ENCODE measurements at places on chromosomes 6 and 20.

DNA sequence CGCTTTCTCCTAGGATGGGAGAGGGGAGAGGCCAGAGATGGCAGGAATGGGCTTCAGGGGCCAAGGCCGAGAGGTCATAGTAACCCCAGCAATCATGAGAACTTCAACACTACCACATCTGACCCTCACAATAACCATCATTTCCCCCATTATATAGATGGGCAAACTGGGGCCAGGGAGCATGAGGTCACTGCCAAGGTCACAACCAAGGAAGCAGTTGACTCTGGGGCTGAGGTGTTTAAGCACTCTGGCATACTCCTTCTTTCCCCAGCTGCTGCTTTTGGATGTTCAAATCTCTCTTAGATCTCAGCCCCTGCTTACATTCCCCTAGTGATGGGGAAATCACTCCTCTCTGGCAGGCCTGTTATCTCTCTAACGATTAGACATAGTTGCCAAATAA, 39.6 kb downstream of the CDH22 start:
- DNase-seq: no peak

GRCh38 chr6:104519566-104519965, 340.2 kb downstream of the HACE1 start:
- DNase-seq: no peak

- no peak for DNase-seq
These were observed 13.2 kb upstream of the SERPINB9 start for GRCh38 chr6:2916158-2916925.

GRCh38 chr6:30681766-30682142, 4.7 kb downstream of the PPP1R18 start:
- no peak for DNase-seq

- peak; percentile 84 for DNase-seq
These were observed 56.1 kb upstream of the FOXQ1 start for GRCh38 chr6:1255636-1256365.

DNA sequence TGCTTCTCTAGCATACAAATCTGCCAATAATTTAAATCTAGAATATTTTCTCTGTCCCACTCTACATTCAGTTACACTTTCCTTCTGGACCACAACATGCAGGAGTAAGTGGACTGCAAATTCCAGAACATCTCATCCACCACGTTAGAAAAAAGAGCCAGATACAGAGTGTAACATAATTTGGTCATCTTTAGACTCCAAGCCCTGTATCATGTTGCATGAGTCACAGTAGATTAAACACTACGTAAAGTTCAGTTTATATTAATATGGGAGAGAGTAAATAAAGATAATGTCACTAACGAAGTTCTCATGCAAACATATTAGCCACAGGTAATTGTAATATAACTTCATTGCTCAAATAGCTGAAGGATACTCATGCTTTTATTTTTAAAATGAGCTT, 327.0 kb downstream of the C6orf118 start:
- DNase-seq: no peak

DNA sequence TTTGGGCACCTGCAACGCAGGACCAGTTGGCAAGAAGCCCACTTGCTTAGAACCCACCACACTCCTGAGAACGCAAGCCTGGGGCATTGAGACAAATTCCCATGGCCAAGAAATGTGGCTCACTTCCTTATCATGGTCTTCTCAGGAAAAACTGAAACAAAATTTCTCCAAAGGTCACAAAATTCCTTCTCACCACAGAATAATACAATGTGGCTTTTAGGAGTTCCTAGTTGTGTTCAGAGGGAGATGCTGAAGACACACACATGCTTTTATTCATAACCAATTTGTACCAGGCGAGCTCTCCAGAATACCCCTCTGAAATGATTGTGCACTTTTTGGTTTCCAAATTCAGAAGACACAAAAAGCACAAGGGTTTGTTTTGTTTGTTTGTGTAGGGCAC, 31.6 kb downstream of the ADTRP start:
- DNase-seq: no peak

DNA sequence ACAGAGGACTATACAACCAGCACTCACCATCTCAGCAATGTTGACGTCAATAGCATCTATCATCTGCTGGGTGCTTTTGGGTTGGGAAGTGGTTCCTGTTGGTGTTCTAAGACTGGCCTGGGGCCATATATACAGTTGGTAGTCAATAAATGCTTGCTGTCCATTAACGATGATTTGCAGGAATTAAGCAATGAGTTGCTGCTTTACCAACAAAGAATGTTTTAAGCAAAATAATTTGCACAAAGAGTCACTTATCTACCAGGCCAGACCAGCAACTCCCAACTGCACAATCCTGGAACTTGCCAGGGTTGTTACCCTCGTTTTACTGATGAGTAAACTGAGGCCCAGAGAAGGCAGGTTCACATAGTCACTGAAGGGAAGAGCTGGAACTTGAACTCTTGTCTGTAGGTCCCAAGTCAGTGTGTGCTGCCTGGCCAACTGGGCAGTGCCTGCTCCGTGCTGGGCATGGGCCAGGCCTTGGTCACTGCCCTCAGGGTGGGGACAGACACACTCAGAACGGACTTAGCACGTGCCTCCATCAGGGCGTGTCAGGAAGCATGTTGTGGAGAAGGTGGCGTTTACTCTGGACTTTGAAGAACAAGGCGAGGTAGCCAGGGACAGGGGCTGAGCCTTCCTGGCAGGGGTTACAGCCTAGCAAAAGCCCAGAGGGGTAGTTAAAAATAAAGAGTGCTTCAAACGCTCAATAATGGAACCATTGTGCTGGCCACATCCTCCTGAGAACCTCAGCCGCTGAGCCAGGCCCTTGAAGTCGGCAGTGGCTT, 2.5 kb upstream of the SRC start:
- no peak for DNase-seq

GRCh38 chr6:30743099-30744053, 889 bp upstream of the FLOT1 start:
- DNase-seq: no peak

- DNase-seq: no peak
These were observed 10.5 kb upstream of the CLDN20 start for GRCh38 chr6:155253337-155253736.

GRCh38 chr20:48766961-48767960, 60.5 kb downstream of the PREX1 start:
- DNase-seq: no peak

- DNase-seq: no peak
These were observed 125.0 kb upstream of the LAMP5 start for GRCh38 chr20:9389346-9389745.

DNA sequence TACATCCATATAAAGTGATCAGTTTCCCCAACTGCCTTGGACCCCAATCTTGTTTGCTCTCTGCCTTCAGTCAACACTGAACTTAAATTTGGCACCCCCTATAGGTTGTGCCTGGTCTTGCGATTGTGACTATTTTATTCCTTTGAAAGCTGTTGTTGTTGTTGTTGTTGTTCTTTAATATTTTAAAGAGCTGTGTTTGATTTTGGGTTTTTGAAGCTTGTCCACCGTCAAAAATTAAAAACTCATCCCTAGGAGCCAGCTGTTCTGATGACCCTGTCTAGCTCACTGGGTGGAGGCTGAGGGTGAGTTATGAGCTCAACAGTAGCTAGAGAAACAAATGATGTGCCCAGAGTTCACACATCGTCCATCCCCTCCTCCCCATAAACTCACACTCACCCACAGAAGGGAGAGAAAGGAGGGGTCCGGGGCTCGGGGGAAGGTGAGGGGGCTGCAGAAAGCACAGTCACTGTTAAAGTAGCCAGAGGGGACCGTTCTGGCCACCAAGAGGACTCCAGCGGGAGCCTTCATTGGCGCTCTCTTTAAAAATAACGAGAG, 4.0 kb downstream of the SIM1 start:
- DNase-seq: peak; percentile 46

GRCh38 chr6:143328876-143329275, 121.6 kb downstream of the ADAT2 start:
- no peak for DNase-seq

DNA sequence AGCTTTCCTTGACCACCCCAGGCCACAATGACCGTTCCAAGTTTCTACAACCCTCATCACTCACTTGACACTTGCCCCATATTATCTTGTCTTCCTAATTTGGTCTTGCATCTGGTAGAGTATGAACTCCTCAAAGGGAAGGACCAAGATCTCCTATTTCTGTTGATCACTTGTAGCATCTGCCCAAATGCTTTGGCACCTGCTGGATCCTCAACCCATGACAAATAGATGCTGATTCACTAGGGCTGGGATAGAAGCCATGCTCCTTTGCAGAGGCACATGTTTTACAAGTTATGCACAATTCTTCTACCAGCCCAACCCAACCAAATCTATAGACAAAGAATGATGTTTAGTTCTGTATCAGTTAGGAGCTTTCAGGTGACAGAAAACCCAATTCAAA, 110.7 kb downstream of the UNC5CL start:
- DNase-seq: no peak

- DNase-seq: peak; percentile 35
These were observed 128.5 kb upstream of the SALL4 start for GRCh38 chr20:51930775-51931174.

DNA sequence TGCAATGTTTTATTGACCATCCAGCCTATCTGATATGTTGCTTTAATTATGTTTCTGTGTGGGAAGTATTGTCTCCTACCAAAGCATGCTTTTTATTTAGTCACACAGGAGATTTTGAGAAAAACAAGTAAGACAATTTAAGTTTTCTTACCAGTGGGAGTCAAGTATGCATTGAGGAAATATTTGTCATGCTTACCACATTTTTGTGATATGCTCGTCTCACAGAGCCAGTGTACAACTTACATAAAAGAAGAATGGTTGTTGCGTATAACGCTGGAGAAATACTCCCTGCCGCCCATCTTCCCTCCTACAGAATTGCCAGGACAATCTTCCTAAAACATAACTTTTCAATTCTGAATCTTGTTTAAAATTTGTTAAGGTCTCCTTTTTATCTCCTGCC, 37.1 kb upstream of the FILIP1 start:
- DNase-seq: peak; percentile 38

Data from AG10803 (cell line).